Bronchial smooth muscle cell (primary cell): ENCODE measurements at places on chromosomes 2 and 18. TPM values are rescaled to one million over a fixed set of nuclear protein-coding genes. Genes with fewer than 3 reads are reported as not detected.

Gene PDCD1
- total RNA-seq, result not detected in 2 replicates

Gene HNRNPA3
- total RNA-seq, result 13.7 and 24.6 TPM in 2 replicates

Gene DSC2
- under 0.01 and 0.09 TPM in 2 replicates for total RNA-seq

Gene PLCL1
- total RNA-seq, result 0.60 and 3.0 TPM in 2 replicates

Gene NGEF
- 1.9 and 11.2 TPM in 2 replicates for total RNA-seq

Gene ZNF521
- 17.0 and 24.8 TPM in 2 replicates for total RNA-seq

Gene STK16
- total RNA-seq, result 27.7 and 47.0 TPM in 2 replicates

Gene STPG4
- 0.16 TPM in 1 of 2 replicates, not detected in the other for total RNA-seq

Gene ELOA2
- total RNA-seq, result under 0.01 TPM in 1 of 2 replicates, not detected in the other

Gene FEV
- not detected in 2 replicates for total RNA-seq

Gene TCF23
- not detected in 2 replicates for total RNA-seq

Gene ZDBF2
- total RNA-seq, result 6.2 and 7.6 TPM in 2 replicates

Gene HYCC2
- 6.8 and 7.4 TPM in 2 replicates for total RNA-seq

Gene ITM2C
- 87.8 and 144 TPM in 2 replicates for total RNA-seq

Gene CDH19
- under 0.01 TPM in 1 of 2 replicates, not detected in the other for total RNA-seq

Gene FSIP2
- total RNA-seq, result under 0.01 and 0.16 TPM in 2 replicates

Gene ERFE
- 0.32 and 1.3 TPM in 2 replicates for total RNA-seq

Gene CBLN2
- total RNA-seq, result not detected in 2 replicates

Gene GKN2
- total RNA-seq, result not detected in 2 replicates

Gene CXXC1
- total RNA-seq, result 38.8 and 57.2 TPM in 2 replicates

Gene NEU4
- 0.16 and 0.17 TPM in 2 replicates for total RNA-seq

Gene NAT8
- total RNA-seq, result not detected in 2 replicates

Gene BOLL
- not detected in 2 replicates for total RNA-seq

Gene PCARE
- total RNA-seq, result not detected in 2 replicates

Gene UGT1A8
- total RNA-seq, result not detected in 2 replicates

Gene LTBP1
- total RNA-seq, result 715 and 836 TPM in 2 replicates

Gene CHRND
- total RNA-seq, result not detected in 2 replicates

Gene MAPK4
- total RNA-seq, result under 0.01 TPM in 1 of 2 replicates, not detected in the other

Gene STK39
- 10.3 and 11.7 TPM in 2 replicates for total RNA-seq
